ENCODE measurements at places on chromosomes 13 and 19.

GRCh38 chr13:111111376-111111937 lies 3.7 kb upstream of the ARHGEF7 start:
- DNase-seq, result no peak

- DNase-seq, result no peak
These were observed 28.7 kb upstream of the AMER2 start for GRCh38 chr13:25200783-25201182.

DNA sequence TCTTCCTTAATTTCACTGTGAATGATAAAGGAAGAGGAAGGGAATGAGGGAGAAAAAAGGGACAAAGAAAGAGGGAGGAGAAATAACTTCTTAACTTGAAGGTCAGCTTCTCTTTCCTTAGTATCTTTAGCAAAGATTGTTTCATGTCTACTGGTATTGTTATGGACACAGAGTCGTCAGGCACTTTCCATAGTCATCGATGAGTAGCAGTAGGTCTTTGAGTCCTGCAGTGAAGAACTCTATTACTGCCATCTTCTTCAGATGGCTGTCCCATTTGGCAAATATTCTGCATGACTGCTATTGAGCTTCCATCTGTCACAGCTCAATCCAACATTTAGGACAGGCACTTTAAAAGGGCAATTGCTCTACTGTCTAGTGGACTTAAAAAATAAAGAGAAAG lies 2463.1 kb downstream of the PCDH9 start:
- no peak for DNase-seq

DNA sequence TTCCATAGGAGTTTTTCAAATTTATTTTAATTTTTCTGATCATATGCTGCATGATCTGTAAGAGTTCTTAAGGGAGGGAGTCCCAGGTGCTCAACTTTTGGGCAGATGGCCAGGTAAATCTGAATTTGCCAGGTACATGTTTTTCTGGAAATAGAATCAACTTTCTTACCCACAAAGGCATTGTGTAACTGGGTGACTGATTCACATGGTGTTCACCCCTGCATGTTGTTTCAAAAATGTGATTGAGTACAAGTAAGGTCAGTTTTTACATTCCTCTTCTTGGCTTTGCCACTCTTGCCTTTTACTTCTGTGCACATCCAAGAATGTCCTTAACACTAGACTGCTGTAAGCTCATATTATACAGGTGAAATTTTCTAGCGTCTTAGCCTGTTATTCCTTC lies 30.4 kb downstream of the RB1 start:
- no peak for DNase-seq

GRCh38 chr13:64579331-64579730 lies 2650.8 kb downstream of the PCDH9 start:
- no peak for DNase-seq

DNA sequence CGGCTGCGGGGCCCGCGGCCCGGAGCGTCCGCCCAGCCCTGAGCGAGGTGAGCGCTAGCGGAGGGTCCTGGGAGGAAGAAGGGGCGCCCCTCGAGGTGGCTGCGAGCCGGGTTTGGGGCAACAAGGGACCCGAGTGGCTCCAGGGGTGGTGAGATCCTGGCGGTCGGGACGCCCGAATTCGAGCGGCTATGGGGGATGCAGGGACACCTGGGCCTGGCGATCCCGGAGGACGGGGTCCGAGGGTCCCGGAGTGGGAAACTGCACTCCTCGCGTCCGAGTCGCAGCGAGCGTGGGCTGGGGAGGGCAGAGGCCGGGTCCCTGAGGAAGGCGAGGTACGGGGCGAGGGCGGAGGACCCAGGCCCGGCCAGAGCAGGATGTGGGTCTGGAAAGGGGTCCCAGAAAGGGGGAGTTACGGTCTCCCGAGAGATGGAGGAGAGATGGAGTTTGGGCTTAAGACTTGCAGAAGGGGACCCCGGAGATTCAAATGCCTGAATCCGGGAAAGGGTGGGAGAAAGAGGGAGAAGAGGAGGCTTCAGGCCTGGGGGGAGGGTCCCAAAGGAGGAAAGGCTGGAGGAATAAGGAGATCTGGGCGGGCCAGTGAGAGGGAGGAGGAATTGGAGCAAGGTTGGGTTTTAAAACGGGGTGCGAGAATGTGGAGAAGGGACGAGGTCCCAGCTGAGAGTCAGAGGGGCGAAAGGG lies 542 bp downstream of the CACNG7 start:
- DNase-seq, result no peak
